ENCODE measurements at places on chromosomes 2 and 18.

DNA sequence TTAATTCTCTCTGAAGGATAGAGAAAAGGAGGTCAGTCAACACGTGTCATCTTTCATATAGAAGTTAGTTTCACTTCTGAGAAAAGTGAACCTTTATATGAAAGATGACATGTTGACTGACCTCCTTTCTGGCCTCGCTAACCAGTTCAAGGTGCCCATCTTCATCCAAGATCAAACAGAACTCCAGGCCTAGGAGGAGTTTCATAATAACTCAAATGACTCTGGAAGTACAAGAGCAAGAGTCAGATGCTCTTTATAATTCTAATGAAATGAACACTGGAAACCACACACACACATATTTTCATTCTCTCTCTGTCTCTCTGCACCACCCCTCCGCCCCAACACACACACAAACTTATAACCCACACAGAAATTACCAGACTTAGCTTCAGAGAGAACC lies 16.3 kb downstream of the ANKRD44 start:
- DNase-seq = no peak

- peak; percentile 22 for DNase-seq
These were observed 154.7 kb downstream of the MBD2 start for GRCh38 chr18:54069729-54070128.

DNA sequence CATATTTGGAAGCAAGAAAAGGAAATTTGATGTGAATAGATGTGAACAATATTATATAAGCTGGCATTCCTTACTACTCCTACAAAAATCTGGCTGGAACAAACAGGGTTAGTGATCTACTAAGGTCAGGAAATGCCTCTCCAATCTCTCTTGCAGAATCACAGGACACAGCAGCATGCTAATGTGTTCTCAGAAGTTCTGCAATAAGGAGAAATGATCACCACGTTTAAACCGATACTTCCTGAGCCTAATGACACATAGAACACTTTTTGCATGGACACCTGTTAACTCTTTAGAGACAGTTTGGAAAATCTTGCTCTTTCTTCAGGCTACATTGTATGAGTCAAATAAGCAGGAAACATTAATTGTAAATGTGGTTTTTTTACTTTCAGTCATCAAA lies 89.6 kb upstream of the MAP3K20 start:
- DNase-seq = no peak

DNA sequence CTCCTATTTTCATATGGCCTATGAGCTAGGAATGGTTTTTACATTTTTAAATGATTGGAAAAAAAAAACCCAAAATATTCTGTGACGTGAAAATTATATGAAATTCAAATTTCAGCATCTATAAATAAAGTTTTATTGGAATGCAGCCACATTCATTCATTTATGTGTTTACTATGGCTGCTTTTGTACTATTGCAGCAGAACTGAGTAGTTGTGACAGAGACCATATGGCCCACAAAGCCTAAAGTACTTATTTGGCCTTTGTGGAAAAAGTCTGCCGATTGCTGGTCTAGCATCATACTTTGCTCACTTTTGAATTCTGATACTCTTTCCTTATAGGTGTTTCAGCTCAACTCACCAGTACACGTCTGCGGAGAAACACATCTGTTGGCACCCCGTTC lies 39.0 kb downstream of the MYO3B start:
- DNase-seq = no peak

GRCh38 chr2:1278861-1279260 lies 134.4 kb upstream of the TPO start:
- no peak for DNase-seq

DNA sequence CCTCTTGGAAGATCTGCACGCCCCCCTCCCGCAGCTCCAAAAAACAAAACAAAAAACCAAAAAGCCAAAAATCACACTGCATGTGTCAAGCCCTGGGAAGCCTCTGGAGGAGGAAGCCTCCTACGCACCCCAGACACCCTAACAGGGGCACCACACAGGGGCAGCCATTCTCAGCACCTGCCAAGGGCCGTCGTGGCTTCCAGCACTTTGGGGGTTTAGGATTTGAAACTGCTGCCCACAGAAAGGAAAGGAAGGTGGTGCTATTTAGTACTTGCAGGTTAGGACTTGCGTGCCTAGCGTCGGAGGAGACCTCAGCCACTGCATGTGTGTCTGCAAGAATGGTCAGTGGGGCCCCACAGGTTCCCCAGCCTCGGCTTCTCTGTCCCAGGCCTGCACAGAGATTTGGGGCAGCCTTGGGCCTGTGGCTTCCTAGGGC lies 419 bp upstream of the GPR55 start:
- no peak for DNase-seq

DNA sequence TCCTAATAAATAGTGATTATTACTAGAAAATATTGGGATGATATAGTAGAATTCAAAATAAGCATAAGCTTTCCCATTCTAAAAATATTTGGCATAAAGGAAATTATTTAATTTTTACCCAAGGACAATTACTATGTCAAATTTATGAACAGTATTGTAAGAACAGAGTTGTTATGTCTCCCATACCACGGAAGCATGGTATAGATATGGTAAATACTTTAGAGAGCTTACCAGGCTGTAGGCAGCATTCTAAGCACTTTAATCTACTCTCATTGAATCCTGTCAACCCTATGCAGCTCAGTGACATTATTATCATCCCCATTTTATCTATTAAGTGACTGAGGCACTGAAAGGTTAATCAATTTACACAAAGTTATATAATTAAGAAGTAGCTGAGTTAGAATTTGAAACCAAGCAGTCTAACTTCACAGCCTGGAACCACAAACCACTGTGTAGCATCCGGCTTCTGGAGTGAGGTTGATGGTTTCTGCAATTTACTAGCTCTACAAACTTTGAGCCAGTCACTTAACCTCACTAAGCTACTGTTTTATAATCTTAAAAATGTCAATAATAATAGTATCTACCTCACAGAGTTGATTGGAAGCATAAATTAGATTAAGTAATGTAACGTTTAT lies 323.7 kb downstream of the ARHGAP15 start:
- no peak for DNase-seq

GRCh38 chr2:242052421-242052820 lies 182.9 kb downstream of the RTP5 start:
- DNase-seq = no peak

- no peak for DNase-seq
These were observed 24.6 kb upstream of the CCNYL1 start for GRCh38 chr2:207686812-207687211.

DNA sequence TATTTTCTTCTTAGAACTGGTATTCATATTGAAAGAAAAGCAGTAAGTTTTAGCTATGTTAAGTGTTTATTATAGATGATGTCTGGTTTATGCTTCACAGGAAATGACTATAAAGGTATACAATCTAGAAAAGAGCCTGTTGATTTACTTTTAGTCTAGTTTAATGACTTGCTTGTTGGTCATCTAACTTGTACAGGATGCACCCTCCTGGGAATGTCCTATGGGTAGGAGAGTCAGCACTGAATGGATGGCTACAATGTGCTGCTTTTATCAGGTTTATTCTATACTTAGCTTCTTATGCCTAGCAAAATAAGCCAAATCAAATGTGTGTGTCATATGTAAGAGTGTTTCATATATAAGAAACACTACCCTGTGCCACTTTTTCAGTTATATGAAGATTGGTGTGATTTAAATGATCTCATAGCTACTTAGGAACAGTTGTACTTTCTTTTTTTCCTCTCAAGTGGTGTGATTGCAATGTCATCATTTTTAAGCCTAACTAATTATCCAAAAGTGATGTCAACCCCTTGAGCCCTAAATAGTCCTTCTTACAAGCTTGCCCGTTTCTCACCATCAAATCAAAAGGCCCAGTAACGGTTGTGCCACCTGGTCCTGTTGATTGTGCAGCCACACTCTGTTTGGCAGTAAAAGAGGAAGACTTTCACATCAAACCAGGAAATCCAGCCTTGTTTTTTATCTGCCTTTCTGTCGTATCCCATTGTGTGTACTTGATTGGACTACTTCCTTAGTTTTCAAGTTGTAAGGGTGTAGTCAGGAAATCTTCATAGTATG lies 176.0 kb downstream of the DIS3L2 start:
- no peak for DNase-seq

- no peak for DNase-seq
These were observed 436.3 kb downstream of the CMPK2 start for GRCh38 chr2:6429210-6429986.

GRCh38 chr2:75602724-75603342 lies 42.1 kb upstream of the EVA1A start:
- no peak for DNase-seq

- DNase-seq = no peak
These were observed 12.6 kb upstream of the ID2 start for GRCh38 chr2:8669157-8669817.

- DNase-seq = no peak
These were observed 121.3 kb downstream of the AGAP1 start for GRCh38 chr2:235614900-235615712.

GRCh38 chr2:30359644-30360167 lies 87.3 kb upstream of the LCLAT1 start:
- DNase-seq = no peak

- no peak for DNase-seq
These were observed 202.1 kb upstream of the HS6ST1 start for GRCh38 chr2:128520791-128521190.

GRCh38 chr18:13136904-13137669 lies 81.5 kb upstream of the LDLRAD4 start:
- DNase-seq = no peak

GRCh38 chr2:128332091-128332634 lies 13.5 kb upstream of the HS6ST1 start:
- DNase-seq = no peak

GRCh38 chr18:41226911-41227310 lies 728.1 kb upstream of the PIK3C3 start:
- no peak for DNase-seq

DNA sequence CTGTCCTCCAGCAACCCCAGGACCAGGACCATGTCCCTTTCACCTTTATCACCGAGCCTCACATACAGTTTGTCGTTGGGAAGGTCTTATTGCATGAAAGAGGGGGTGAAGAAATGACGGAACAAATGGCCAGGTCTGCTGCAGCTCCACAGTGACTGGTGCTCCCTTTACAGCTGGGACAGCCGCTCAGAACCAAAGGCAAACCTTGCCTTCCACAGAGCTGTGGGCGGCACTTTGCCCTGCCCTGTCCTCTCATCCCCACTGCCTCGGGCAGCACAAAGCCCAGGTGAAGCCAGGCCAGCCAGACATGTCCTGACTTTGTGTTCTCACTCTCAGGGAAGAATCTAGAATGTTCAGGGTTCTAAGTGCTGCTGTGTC lies 961 bp downstream of the GPR55 start:
- DNase-seq = no peak

GRCh38 chr18:38895560-38895959 lies 1330.0 kb upstream of the CELF4 start:
- no peak for DNase-seq

DNA sequence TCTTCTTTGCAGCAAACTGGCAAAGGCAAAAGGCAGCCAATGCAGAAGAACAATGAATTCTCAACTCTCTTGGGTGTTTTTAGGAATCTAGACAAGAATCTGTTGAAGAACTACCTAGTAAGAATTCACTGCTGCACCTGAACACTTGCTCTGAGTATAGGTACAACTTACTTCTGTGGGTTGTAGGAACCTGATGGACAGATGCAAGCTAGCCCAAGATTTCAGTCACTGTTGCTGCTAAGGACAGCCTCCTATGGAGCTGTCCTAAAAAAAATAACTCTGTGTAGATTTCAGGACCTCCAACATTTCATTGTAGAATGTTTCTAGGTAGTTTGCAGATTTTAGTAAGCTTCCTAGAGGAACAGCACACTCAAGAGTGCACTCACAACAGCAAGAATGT lies 363.5 kb downstream of the CBLN2 start:
- no peak for DNase-seq

DNA sequence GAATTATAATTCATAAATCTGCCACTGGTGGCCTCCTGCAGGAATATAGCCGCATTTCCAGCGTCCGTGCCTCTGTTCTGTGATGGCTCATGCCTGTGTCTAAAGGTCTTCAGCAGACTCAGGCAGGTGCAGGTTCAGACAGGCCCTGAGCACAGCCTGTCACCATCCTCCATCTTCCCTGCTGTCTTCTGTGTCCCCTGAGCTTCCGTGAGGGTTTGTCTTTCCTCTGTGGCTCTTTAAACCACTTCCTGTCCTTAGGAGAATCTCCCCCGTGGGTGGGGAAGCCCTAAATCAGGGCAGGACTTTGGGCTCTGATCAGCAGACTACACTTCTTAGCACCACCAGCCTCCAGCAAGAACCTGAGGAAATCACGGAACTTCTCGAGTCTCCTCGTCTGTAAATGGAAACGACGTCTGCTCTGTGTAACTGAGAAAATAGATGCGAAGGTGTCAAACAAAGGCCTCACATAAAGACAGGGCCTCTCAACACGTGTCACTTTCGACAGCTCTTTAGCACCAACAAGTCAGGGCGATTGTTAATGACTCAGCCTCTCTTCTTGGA lies 24.1 kb upstream of the NFATC1 start:
- no peak for DNase-seq

GRCh38 chr18:38545071-38545470 lies 979.5 kb upstream of the CELF4 start:
- DNase-seq = peak; percentile 8

- DNase-seq = no peak
These were observed 415.9 kb downstream of the NBAS start for GRCh38 chr2:15145046-15145817.

- no peak for DNase-seq
These were observed 132.2 kb downstream of the CLIP4 start for GRCh38 chr2:29247336-29247914.

GRCh38 chr18:42921226-42921737 lies 194.2 kb downstream of the RIT2 start:
- DNase-seq = no peak

GRCh38 chr18:9392726-9393125 lies 58.2 kb downstream of the TWSG1 start:
- no peak for DNase-seq

- DNase-seq = no peak
These were observed 101.0 kb downstream of the EVA1A start for GRCh38 chr2:75459565-75460310.

Measured in NT2/D1 (cell line).